Metanephros (tissue), 2 donors: ENCODE measurements at places on chromosomes 5 and 9. TPM values are rescaled to one million over a fixed set of nuclear protein-coding genes. Genes with fewer than 3 reads are reported as not detected.

CYSRT1 gene
- 0.76 TPM for total RNA-seq

CCDC107 gene
- 18.1 TPM for total RNA-seq

SPATA31C1 gene
- 0.18 TPM for total RNA-seq

CAMK4 gene
- 13.9 TPM for total RNA-seq
